NCI-H2029 treated with DMSO at 0.1 percent for 48 hours (cell line): ENCODE measurements at places on chromosomes 3 and 15.

- DNase-seq, result no peak
Observed at GRCh38 chr3:149673393-149673792, 15.6 kb upstream of the WWTR1 start.

- DNase-seq, result no peak
Observed at GRCh38 chr3:20809356-20809755, 623.4 kb upstream of the SGO1 start.

- DNase-seq, result no peak
Observed at GRCh38 chr15:78146425-78147154, 2.6 kb upstream of the IDH3A start.

- no peak for DNase-seq
Observed at GRCh38 chr3:63349583-63350573, 71.8 kb downstream of the SYNPR start.

DNA sequence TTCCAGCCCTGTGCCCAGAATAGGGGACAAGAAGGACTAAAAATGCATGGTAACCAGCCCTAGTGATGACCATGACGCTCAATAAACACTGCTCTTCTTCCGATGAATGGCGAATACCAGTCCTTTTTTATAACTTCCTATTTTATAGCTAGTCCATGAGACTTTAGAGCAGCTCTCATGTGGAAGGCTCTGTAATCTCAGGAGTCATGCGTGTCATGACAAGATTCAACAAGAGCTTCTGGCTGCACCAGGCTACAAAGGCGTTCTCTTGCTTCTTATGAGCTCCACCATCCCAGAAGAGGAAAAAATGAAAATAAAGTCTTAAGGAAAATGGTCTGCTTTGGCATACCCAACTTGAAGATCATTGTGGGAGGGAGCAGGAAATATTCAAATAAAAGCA lies 141.0 kb downstream of the TMCO5A start:
- DNase-seq, result no peak

DNA sequence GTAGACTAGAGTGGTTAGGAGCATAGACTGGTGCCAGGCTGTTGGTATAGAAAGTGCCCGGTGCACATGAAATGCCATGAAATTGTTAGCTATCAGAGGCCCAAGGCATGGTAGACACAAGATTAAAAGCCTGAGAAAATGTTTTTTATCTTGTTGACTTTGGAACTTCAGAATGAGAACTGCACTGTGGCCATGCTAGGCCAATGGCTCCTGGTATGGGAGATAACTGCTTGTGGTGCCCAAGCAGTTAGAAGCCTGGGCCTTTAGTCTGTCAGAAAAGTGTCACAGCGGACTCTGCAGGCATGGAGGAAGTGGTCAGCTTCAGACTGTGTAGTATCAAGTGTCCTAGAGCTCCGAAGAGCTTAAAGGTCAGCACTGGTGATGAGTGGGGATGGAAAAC lies 11.9 kb downstream of the FYCO1 start:
- DNase-seq, result no peak

- no peak for DNase-seq
Observed at GRCh38 chr3:20648294-20648693, 462.3 kb upstream of the SGO1 start.
